T-cell (primary cell): ENCODE measurements at places on chromosomes 5 and 9. TPM values are rescaled to one million over a fixed set of nuclear protein-coding genes. Genes with fewer than 3 reads are reported as not detected.

The CTXN3 gene
- not detected for total RNA-seq

The IL6ST gene
- 176 TPM for total RNA-seq

GRCh38 chr9:96029722-96030530 is 154.4 kb downstream of the ERCC6L2 start:
- H3K4me1 ChIP-seq, result no peaks in the 10 kb centered on the region
- H3K4me3 ChIP-seq, result no peak overlapping the region
- no peak overlapping the region for H3K27ac ChIP-seq
- peaks cover 29% of the 10 kb centered on the region for H3K27me3 ChIP-seq

GRCh38 chr9:131986089-131986488 is 93.6 kb downstream of the MED27 start:
- no peak for DNase-seq
- no peaks in the 10 kb centered on the region for H3K27me3 ChIP-seq
- no peaks in the 10 kb centered on the region for H3K36me3 ChIP-seq
- no peak overlapping the region for H3K4me3 ChIP-seq
- no peak overlapping the region for H3K27ac ChIP-seq

DNA sequence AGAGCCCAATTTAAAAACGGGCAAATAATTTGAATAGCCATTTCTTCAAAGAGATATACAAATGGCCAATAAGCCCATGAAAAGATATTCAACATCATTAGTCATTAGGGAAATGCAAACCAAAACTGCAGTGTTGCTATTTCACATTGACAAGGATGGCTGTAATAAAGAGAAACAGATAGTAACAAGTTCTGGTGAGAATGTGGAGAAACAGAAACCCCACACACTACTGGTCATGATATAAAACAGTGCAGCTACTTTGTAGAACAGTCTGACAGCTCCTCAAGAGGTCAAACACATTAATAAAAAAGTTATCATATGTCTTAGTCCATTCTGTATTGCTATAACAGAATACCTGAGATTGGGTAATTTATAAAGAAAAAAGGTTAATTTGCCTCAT is 237.0 kb upstream of the GRAMD2B start:
- no peaks in the 10 kb centered on the region for H3K36me3 ChIP-seq
- H3K27ac ChIP-seq, result no peak overlapping the region
- DNase-seq, result no peak
- H3K4me1 ChIP-seq, result no peaks in the 10 kb centered on the region
